ENCODE measurements at places on chromosomes 2 and 18. TPM values are rescaled to one million over a fixed set of nuclear protein-coding genes. Genes with fewer than 3 reads are reported as not detected.

DNA sequence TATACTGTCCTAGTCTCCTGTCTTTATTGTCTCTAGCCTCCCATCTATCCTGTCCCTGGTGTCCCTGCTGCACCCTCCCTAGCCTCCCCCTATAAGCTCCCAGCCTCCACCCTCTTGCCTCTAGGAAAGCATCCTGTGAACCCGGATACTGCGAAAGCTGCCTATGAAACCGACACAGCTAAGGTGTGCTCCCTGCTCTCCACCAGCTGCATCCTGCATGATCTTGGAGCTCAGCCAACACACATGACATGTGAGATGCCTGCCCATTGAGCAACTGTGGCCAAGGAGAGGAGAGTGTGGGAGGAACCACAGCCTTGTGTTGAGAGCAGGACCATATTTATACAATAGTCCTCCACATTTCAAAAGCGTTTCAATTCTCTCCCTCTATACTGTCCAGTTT, 187.1 kb downstream of the ZBTB7C start:
- no peak for DNase-seq

GRHL1 gene
- polyA plus RNA-seq, result 3.6 TPM

TDRD15 gene
- polyA plus RNA-seq, result 0.25 TPM

- no peak for DNase-seq
Observed at GRCh38 chr2:118294063-118294462, 205.8 kb downstream of the INSIG2 start.

- DNase-seq, result no peak
Observed at GRCh38 chr18:69495338-69495737, 94.7 kb downstream of the DOK6 start.

DNA sequence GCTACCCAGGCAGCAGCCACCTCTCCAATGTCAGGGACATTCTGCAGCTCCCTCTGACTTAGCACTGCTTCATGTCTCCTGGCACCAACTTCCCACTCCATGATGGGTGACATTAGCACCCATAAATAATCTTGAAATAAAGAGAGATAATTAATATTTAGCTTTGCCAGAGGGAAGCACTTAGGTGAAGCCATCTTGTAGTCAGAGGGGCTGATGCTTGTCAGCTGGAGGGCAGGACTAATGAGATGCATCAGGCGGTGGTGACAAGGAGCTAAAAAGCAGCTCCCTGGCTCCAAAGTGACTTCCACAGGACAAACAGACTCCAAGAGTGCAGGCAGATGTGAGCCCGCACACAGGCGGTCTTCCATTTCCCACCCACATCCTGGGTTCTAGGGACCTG, 153.0 kb upstream of the ID2 start:
- DNase-seq, result no peak

- DNase-seq, result no peak
Observed at GRCh38 chr2:33421820-33422219, 54.6 kb upstream of the RASGRP3 start.

- no peak for DNase-seq
Observed at GRCh38 chr18:39030124-39030655, 1464.6 kb upstream of the CELF4 start.

RNF181 gene
- polyA plus RNA-seq, result 195 TPM

- DNase-seq, result no peak
Observed at GRCh38 chr2:235561450-235561849, 67.6 kb downstream of the AGAP1 start.

DNA sequence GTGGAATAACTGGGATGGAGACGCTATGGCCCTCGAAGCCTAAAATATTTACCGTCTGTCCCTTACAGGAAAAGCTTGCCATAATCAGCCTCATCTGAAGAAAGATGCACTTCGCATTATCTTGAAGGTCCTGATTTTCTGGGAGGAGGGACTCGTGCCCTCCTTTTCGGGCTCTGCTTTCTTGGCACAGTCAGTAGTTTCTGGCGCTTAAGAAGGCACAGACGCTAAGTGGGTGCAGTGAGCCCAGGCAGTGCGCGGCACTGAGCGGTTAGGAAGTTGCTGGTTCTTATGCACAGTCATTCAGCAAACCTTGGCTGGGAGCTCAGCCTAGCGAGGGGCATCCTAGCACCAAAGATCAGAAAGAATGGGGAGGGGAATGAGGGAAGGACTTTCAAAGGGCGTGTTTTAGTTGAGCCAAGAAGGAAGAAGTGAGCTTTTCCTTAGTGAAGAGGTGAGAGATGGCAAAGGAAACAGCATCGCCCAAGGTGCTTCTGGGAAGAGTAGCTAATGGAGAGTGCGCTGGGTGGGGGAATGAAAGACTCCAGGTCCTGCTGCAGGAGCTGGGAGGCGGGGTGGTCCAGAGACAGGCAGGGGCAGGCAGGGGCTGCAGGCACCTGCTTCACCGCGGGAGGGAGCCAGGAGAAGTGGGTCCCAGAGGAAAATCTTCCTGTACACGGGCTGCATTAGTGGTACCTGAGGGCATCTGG, 64.1 kb downstream of the ZCCHC2 start:
- DNase-seq, result peak; percentile 30

DNA sequence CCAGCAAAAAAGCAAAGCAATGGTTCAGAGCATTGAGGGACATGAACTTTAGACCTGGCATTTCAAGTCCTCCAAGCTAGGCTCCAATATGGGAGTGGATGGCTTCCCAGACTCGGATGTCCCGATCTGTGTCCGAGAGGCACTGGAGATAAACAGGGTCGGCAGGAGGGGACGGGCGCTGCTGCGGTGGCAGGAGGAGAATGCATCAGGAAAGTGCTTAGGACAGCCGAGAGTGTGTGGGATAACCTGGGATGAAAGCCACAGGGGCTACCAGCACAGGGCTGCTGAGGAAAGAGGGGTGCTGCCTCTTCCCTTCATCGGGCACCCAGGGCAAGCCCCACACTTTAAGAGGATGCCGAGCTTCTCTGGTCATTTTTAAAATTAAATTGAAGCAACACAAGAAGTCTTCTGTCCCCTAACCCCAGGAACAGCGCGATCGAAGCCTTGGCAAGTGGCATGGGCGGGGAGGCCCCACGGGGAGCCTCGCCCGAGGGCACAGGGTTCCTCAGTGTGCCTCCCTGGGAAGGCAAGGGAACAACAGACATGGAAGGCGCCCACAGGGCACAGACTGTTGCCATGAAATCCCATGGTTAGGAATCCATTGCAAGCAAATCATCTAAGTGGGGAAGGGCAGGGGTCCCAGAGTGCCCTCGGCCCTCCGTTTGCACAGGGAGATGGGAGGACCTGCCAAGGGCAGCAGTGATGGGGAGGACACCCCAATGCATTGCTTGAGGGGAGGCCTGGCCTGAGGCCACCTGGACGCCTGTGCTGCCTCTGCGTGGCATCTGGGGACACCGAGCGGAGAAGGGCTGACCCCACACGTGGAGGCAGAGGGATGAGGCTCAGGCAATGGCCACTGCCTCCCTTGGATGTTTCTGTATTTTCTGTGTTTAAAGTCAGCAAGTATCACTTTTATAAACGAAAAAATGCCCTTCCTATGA, 78.5 kb upstream of the GPC1 start:
- no peak for DNase-seq

DNA sequence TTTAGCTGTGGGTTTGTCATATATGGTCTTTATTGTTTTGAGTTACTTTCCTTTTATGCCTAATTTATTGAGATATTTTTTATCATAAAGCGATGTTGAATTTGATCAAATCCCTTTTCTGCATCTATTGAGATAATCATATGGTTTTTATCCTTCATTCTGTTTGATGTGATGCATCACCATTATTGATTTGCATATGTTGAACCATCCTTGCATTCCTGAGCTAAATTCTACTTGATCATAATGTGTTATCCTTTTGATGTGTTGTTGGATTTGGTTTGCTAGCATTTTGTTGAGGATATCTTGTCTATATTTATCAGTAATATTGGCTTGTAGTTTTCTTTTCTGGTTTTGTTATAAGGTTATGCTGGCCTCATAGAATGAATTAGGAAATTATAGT, 308.5 kb downstream of the ADCYAP1 start:
- no peak for DNase-seq

- no peak for DNase-seq
Observed at GRCh38 chr2:133171393-133172004, 396.8 kb downstream of the NCKAP5 start.

GRCh38 chr18:7817575-7818230, 250.6 kb downstream of the PTPRM start:
- DNase-seq, result no peak

CD302 gene
- 86.5 TPM for polyA plus RNA-seq

- DNase-seq, result no peak
Observed at GRCh38 chr2:18596993-18597392, 7.6 kb upstream of the NT5C1B start.

DNA sequence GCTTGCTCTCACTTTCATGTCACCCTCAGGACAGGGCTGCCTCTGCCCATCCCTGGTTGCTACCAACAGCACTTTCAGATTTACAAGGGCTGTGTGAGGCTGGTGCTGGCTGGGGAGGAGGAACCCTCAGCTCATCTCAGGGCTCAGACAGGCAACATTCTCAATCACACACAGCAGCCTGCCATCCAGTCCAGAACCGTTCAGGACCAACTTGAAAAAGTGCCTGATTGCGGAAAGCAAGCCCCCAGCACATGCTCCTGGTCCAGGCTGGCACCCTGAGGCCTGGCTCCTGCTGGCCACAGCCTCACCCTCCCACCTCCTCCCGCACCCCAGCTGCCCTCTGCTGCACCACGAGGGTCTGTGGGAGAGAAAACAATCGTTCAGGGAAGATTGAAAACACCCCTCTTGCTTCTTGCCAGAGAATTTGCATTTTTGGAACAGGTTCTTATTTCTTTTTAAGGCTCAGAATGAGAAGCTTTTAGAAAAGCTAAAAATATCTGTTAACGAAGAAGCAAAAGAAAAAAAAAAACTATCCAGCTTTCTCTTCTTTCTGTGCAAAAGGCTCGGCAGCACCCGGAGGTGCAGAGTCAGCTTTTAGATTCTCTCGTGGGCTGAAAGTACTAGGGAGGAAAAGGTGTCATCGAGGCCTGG, 403.8 kb upstream of the ID2 start:
- no peak for DNase-seq

FBXO15 gene
- polyA plus RNA-seq, result 0.35 TPM

UGT1A1 gene
- 386 TPM for polyA plus RNA-seq

- DNase-seq, result no peak
Observed at GRCh38 chr2:44283116-44283666, 7.9 kb downstream of the SLC3A1 start.

FOXD4L1 gene
- polyA plus RNA-seq, result not detected

DNA sequence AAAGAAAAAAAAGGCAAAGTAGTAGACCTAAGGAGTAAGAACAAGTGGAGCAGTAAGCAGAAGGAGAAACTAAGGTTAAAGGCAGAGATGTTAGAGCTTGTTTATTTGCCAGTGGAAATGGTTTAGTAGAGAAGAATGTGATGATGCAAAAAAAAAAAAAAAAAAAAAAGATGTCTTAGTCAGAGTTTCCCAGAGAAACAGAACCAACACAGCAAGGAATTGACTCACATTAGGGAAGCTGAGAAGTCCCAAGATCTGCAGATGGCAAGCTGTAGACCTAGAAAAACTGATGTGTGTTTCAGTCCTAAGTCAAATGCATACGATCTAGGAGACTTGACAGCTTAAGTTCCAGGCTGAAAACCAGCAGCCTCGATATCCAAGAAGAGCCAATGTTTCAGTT, 1548.8 kb upstream of the LRRTM1 start:
- no peak for DNase-seq

RGPD4 gene
- polyA plus RNA-seq, result not detected

DNA sequence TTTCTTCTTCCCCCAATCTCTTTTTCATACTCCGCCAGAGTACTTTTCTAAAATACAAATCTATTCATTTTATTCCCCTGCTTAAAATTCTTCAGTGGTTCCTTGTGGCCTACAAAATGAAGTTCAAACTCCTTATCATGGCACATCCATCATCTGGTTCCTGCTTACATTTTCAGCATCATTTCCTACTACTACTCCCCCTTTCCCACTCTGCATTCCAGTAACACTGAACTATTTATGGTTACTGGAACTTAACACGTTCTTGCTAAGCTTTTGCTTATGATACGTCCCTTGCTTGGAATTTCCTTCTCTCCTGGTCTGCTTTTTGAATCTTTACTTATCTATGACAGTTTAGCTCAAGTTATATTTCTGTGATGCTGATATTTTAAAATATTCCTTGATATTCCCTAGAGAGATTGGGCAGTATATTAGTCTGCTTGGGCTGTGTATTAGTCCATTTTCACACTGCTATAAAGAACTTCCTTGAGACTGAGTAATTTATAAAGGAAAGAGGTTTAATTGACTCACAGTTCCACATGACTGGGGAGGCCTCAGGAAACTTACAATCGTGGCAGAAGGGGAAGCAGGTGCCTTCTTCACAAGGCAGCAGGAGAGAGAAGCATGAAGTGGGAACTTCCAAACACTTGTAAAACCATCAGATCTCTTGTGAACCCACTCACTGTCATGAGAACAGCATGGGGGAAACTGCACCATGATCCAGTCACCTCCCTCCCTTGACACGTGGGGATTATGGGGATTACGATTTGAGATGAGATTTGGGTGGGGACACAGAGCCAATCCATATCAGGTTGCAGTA, 53.2 kb downstream of the BMPR2 start:
- no peak for DNase-seq
